ENCODE measurements at places on chromosomes 3 and 15.

- no peak for DNase-seq
Observed at GRCh38 chr3:56209982-56210751, 258.1 kb downstream of the ERC2 start.

- no peak for DNase-seq
Observed at GRCh38 chr3:33394403-33395054, 45.7 kb downstream of the UBP1 start.

DNA sequence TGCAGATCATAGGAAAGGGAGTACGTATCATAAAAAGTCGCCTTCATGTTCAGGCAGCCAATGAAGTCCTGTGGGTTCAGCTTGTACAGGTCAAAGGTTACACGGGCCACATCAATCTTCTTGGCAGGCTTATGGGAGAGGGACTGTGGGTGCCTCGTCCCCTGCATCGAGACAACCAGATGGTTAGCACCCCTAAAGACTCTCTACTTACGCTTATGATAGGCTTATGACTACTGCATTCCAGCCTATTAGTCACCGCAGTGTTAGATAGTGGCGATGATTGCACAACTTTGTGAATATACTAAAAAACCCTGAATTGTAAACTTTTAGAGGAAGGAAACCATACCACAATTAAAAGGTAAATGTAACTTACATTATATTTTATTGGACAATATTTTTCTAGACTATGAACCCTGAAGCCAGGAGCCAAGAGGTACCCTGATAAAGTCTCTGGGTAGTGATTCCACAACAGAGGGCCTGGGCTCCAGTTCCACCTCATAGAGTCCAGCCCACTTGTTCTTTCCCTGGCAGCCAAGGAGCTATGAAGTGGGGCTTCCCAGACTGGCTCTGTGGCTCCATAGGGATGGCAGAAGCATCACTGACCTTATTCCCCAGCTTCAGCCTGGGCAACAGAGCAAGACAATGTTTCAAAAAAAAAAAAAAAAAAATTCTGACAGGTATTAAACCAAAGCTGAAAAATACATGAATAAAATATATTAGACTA lies 2.5 kb upstream of the FANCD2 start:
- no peak for DNase-seq

- no peak for DNase-seq
Observed at GRCh38 chr3:101828691-101829436, 20.4 kb upstream of the NFKBIZ start.

DNA sequence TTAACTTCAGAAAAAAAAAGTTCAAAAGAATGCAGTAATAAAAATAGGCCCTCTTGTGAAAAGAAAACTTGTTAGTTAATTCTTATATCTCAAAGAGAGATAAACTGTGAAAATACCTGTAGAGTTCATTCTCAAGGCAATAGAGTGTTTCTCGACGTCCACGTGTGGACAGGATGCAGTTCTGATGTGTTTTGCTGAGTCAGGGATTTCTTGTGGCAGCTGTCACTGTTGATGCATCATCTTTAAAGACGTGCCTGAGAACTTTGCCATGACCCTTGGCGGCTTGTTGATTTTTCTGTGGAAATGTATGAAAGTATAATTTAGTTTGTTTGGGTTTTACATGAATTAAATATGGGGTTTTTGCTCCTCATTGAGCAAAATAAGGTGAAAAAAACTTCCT lies 702.2 kb downstream of the NLGN1 start:
- DNase-seq: no peak

GRCh38 chr3:43769097-43769884 lies 78.6 kb downstream of the ABHD5 start:
- peak; percentile 88 for DNase-seq

DNA sequence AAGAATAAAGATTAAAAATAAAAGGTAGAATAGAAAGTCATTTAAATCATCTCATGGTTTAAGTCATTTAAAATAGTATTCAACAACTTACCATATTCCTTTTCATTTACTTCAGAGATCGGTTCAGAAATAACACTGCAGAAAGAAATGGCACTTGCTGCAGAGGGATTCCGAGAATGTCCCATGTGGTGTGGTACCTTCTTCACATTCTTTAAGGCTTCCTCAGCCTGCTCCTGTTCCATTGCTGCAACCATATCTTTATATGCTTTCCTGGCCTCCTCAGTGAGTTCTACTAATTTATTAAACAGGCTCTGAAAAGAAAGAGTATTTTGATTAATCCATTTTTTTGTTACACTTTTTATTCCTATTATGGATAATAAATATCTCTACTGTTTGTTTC lies 32.6 kb upstream of the SHC4 start:
- DNase-seq: no peak

DNA sequence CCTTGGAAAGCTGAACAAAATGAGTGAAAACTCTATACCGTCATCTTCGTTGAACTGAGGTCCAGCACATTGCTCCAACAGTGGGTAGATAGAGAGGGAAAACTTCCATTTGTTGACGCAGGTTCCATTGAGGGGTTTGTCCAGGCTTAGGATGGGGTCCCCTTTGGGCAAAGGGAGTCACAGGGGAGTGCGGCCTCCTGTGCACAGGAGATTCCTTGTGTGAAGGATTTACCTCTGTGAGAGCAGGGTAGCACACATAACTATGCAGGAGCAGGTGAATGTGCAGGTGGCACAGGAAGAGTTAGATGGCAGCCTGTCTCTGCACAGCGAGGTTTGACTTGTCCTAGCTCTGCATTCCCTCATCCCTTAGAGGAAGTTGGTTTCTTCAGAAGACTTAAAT lies 139.3 kb downstream of the SNRPN start:
- DNase-seq: no peak

- no peak for DNase-seq
Observed at GRCh38 chr3:4795905-4796304, 183.3 kb upstream of the BHLHE40 start.

DNA sequence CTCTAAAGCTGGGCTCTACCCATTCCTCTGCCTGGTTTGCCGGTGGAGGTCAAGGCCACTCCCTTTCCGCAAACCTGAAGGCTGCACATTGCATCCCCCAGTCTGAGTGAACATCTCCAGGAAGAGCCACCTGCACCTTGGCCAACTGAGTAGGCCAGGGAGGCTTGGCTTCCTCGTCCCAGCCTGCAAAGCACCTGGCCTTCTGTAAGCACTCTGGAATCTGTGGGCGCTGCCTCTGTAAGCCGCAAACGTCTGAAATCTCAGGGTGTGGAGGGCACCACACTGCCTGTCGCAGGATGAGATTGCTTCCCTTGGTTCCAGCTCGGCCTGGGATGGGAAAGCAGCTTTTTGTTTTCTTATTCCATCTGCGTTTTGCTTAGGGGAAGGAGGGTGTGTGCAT lies 81.3 kb downstream of the SEC22A start:
- DNase-seq: no peak

DNA sequence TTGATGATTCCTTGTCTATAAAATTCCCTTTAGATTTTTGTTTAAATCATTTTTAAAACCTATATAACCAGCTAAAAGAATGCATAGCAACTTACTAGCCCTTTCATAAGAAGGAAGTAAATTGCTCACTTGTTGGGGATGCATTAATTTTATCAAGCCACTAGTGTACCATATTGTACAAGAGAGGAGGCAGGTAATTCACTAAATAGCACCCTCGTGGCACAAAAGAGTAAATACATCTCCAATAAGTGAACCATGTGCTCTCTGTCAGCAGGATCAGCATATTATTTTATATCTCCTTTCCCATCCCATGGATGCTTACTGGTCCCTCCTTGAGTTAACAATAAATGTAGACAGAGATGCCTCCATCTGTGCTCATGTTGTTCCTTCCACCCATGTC lies 34.3 kb downstream of the FRMD5 start:
- DNase-seq: no peak

- DNase-seq: peak; percentile 51
Observed at GRCh38 chr15:89912674-89913396, at the start of gene ARPIN. TSS of gene ARPIN (minus strand) at chr15:89912952. CDS start at chr15:89912835, 117 bp downstream.

GRCh38 chr3:69819282-69819681 lies 80.0 kb downstream of the MITF start:
- peak; percentile 43 for DNase-seq

DNA sequence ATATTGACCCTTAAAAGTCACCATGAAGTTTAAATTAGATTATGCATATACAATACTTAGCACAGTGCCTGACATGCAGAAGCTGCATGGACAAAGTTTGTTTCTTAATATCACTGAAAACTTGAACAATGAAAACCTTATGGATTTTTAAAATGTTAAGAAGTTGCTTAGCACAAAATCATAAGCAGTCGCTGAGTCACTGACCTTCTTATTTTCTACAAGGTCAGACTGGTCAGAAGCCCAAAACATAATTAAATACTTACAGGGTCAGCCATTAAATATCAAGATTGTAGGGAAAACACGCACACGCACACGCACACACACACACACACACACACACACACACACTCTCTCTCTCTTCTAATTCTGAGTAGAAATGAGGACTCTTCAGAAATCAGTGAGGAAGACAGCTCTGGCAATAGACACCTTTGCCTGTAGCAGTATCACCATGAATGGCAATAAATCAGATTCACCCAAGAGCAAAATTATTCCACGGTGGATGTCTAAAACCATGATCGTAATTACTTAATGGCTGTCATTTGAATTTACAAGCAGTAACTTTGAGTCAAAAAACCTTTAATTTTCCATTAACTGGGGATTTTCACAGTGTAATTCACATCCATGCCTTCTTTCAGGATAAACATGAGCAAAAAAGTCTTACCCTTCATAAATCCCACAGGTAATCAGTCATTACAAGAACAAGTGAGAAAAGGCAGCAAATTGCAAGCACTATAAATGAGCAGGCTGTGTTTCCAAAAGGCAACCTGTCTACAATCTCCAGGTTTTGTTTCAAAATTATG lies 147.5 kb downstream of the OSBPL10 start:
- DNase-seq: no peak

DNA sequence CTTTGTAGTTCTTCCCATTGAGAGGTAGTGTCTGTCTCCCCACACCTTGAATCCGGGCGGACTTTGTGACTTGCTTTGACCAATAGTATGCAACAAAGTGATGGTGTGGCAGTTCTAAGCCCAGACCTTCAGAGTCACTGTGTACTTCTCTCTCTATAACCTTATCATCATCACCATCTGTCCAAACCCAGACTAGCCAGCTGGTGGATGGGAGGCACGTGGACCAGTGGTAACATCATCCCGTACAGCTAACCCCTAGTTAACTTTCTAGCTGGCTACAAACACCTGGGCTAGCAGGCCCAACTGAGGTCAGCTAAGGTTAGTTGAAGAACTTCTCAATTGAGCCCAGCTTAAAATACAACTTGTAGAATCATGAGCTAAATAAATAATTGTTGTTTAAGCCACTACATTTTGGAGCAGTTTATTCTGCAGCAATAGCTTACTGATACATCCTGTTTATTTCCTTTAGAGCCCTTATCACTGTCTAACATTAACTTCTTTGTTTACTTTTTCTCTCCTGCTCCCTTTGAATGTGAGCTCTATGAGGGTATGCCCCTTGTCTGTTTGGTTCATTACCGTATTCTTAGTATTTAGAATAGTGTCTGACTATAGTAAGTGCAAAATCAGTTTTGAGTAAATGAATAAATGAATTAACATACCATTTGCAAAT lies 11.5 kb upstream of the CCR9 start:
- DNase-seq: no peak

GRCh38 chr15:51726302-51727073 lies 11.0 kb downstream of the LYSMD2 start:
- peak; percentile 44 for DNase-seq

DNA sequence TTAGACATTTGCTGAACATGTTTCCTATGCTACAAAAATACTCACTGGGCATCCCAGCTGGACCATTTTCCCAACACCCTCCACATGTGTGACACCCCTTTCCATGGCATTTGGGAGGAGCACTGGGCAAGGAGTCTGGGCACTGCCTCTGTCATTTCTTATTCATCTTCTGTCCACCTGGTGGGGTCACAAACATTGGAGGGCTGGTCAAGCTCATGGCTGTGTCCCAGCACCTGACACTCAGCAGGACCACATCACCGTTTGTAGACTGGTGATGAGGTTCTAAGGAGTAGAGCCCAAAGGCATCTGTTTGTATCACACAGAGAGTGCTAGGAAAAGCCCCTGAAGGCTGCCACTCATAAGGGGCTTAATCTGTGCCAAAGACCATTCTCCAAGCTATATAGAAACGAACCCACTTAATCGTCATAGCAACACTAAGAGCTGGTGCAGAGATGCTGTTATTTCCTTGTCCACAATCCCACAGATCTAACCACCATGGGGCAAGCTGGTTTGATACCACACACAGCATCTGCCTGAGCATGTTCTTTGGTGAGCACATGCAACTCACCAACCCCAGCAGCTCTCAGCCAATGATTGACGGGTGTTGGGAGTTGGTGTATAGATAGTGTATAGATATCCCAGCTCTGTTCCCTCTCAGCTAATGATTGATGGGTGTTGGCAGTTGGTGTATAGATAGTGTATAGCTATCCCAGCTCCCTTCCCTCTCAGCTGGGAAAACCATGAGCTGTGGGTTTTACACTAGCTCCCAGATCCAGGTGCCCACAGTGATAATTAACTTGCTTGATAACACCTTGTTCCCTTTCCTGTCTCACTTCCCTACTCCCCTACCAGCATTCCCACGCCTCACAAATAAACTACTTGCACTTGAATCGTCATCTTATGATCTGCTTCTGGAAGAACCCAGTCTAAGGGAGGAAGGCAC lies 42.7 kb upstream of the ATP2B2 start:
- DNase-seq: no peak
